ENCODE measurements at places on chromosomes 3 and 15.

DNA sequence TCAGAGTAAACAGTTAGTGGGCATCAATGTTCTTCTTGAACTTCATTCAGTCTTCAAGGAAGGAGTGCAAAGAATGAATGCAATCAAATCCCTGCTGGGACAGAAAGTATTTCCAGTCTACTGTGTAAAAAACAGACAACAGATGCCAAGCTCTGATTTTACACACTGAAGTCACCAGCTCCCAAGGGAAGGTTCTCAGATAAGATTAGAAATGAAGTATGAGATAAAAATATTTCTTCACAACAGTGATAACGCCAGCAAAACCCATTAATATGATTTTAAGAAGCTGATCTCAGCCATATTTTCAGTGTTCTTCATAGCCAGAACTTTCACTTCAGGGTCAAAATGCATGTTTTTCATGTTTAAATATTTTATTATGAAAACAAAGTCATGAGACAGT lies 265.6 kb downstream of the CTNNB1 start:
- no peak for DNase-seq

- no peak for DNase-seq
Measured at GRCh38 chr15:47796339-47796738, 79.0 kb downstream of the SEMA6D start.

- DNase-seq = no peak
Measured at GRCh38 chr3:39191111-39191510, 1.3 kb downstream of the XIRP1 start.

DNA sequence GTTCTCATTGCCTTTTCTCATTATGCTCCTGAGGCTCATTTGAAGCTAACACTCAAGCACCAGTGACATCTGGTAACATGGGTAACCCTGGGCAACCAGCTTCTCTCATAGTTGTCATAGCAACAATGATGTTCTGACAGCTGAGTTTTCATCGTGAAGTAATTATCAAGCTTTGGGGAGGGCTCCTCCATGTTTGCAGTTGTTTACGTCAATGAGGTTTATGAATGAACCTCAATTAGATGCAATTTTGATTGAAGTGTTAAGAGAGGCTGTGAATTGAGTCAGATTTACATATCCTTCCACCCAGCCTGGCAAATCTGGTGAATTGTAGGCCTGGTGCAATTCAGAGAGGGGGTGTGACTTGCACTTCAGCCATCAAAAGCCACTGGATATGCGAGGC lies 119.3 kb upstream of the CHD2 start:
- DNase-seq = no peak

All from activated T-cell treated with anti-CD3 and anti-CD28 coated beads, Interleukin-2, amount 50 U/mL, for 1 hour (primary cell).